Activated CD4-positive, alpha-beta T cell treated with anti-CD3 and anti-CD28 coated beads for 1 hour (primary cell): ENCODE measurements at places on chromosomes 12 and 14.

DNA sequence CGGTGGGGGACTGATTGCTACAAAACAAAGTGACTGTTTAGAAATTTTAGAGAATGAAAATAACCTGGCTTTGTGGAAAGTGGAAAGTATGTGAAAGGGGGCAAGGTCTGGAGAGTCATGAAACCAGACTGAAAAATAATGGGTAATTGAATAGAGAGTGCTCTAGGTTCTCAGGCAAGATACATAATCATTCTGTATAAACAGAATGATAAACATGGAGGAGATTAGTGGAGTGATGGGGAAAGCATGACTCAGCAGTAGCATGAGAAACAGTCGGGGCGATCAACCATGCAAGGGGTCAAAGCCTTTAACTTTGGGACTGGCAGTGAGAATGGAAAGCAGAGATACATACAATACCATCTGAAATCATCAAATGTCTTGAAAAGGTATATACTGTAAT lies 332.5 kb downstream of the CCER1 start:
- DNase-seq, result no peak

- DNase-seq, result peak; percentile 4
Observed at GRCh38 chr14:99724939-99725773, 41.1 kb downstream of the CYP46A1 start.

- no peak for DNase-seq
Observed at GRCh38 chr12:42370013-42370412, 44.0 kb downstream of the PPHLN1 start.

DNA sequence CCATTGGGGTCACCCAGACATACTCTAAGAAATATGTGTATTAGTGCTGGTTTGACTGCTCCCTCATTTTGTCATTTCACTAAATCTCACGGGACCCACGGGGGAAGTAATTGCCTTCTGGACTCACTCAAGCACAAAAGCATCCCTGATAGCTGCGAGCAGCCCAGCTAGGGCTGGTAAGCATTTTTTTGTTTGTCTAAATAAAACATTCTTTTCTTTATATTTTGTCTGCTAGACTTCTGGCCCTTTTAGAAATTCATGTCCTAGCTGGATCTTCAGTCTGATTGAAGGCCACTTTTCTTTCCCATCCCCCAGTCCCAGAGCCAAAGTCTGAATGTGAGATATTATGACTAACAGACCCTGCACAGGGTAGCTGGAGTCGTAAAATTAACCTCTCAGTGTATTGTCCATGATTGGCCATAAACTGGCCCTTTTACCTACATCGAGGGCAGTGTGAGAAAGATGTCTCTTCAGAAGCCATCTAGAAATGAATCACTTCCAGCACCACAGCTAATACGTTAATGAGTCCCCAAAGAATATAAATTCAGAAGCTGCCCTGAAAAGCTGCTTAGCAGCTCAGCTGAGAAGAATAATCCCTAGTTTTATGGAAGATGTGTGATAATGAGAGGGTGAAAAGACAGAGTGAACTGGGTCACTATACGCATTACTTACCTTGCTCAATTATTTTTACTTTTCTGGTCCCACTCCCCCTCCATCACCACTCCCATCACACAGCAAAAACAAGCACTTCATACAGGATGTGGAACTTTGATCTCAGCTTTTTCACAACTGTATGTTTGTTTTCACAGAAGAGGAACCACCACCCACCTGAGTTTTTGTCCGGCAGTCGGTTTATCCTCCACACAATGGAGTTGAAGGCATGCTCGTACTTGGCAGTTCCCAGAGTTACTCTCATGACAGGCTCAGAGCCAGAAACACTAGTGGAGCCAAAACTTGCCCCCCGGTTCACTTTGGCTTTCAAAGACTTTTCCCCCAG lies 55.6 kb upstream of the GTF2A1 start:
- no peak for DNase-seq

DNA sequence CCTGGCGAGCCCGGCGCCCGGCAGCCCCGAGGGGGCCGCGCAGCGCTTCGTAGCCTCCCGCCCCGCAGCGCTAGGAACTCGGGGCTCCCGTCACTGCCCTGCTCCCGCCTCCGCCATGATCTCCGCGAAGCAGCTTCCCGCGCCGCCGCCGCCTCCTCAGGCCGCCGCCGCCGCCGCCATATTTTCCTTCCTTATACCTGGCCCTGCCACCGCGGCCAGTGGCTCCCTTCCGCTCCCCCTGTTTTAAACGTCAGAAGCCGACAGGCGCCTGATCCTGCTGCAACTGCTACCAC lies 286 bp downstream of the PPP4R3A start:
- DNase-seq, result no peak

DNA sequence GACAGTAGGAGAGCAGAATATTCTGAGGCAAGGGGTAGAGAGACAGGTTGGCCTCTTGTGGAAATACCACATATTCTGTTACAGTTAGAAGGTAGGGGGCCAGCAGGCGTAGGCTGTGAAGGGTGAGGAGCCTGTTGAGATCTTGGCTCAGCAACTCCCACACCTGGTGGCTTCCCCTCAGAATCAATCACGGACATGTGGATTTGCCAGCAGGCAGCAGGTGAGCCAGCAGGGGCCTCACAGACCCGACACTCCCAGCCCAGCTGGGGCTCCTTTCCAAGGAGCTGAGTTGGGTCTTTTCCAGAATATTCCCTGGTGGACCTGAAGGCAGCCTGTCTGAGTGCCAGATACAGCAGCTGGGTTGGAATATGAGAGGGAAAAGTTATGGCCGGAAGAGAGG lies 150.0 kb upstream of the CRY1 start:
- DNase-seq, result no peak

DNA sequence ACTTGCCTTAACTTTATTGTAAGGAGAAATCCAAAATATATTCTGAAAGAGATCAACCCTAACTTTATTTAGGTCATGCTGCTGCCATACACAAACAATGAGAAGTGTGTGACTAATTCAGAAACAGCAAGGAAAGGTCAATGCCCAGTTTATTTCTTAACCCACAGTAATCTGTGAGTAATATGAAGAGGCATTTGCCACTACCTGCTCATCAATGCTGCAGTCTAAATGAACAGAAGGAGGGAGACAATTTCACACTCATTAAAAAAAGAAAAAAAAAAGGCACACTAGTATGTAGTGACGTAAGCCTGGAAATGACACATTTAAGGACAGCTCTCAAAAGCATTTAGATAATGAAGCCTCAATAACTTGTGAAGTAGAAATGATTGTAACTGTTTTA lies 90.5 kb upstream of the FOXN3 start:
- DNase-seq, result no peak

GRCh38 chr12:131971226-131971625 lies 21.5 kb downstream of the EP400 start:
- DNase-seq, result no peak

DNA sequence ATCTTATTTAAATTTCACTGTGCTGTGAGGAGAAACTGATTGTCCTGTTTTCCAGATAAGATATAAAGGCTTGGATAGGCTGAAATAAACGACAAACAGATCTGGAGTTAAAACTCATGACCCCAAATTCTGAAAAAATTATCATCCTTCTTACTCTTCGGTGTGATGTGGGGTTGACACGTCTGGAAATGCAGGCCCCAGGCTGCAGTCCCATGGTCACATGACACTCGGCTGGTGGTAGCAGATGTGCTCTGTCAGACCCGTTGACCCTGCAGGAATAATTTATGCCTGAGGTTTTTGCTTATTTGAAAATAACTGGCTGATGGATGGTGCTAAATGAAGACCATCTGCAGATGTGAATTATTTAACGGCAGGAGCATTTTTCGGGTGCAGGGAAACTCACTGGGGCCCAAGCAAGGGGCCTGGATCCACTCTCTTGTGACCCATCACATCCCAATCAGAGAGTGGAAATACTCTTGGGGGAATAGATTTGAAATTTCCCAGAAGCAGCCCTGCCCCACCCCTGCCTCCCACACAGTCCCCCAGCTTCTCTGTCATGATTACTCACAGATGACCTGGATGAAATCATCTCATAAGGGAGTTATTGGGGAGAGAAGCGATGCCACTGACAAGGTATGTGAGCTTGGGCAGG lies 47.7 kb upstream of the CMKLR1 start:
- no peak for DNase-seq

GRCh38 chr14:34003082-34003668 lies 52.3 kb upstream of the EGLN3 start:
- DNase-seq, result no peak

DNA sequence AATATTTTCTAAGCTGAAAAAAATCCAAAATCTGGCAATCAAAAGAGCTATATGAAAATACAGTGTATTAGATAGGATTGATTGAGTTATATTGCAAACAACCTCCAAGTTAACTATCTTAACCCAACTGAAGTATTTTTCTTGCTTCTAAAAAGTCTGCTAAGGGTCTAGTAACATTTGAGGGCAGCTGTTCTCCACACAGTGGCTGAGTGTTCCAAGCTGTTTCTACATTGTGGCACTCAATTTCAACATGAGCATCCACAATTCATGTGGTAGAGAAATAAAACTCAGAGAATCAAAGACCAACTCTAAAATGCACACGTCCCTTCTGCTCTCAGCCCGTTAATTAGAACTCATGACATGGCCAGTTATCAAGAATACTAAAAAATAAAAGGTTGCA lies 340.0 kb downstream of the C12orf50 start:
- no peak for DNase-seq
